Activated T-helper 2 cell treated with anti-CD3 and anti-CD28 coated beads, Interferon-gamma antibody, Interleukin-2, Interleukin-4, amounts not matched to agents 10 μg/mL and 5 μg/mL and 100 μg/mL, durations not matched to agents 14 hours and 24 hours and 36 hours (primary cell): ENCODE measurements at places on chromosomes 5 and 9.

DNA sequence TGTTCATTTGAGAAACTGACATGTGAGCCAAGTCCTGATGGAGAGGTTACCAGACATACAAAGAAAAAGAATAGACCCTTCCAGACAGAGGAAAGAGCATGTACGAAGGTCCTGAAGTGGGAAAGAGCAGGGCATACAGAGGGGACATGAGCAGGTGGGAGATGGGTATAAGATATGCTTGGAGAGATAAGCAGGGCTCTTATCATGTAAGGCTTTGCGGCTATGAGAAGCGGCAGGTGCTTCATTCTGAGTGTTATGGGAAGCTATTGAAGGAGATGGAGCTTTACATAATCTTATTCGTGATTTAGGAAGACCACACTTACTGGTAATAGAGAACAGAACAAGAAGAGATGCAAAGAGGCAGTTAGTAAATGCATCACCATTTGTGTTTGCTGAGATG is 417.1 kb downstream of the EBF1 start:
- DNase-seq = no peak

DNA sequence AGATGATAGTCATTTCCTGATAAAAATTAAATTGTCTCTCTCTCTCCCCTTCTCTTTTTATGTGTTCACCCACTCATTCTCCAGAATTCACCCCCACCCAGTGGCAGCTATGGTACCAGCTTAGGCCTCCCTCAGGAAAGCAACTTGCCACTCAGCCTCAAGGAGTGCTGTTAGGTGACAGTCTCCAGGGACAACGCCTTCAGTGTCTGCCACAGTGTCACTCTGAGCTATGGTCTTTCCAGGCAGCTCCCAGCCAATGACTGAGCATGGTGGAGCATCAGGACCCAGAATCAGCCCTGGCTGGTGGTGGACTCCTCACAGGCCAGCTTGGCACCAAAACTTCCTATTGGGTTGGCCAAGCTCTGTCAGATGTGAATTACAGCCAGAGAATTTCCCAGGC is 140.9 kb upstream of the PIK3R1 start:
- DNase-seq = no peak

DNA sequence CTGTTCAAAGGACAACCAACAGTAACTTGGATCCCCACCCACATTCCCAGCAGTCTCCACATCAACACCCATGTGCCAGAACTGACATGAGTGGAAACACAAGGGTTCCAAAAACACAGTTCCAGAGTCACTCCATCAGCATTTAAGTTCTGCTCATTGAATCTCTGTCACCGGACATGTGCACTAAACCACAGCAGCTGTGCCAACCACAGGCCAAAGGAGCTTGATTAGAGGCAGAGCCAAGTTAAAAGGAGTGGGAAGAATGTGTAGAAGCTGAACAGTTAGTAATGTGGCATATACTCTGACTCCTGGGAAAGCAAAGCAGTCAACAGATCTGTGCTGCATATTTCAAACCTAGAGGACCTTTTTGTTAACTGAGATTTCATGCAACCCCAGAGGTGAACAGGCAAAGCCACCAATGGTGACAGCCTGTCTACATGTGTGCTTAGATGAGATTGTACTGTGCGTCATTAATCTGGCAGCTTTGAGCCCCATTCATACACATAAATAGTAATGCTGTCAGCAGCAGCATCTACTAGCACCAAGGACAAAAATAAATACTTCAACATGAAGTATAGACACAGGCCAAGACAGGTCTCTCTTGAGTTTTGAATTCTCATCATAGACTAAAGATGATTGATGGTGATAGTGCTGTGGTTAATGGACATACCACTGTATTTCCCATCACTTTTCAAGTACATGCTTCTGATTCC is 16.4 kb upstream of the FST start:
- no peak for DNase-seq

GRCh38 chr5:127660047-127660733 is 11.3 kb downstream of the CTXN3 start:
- no peak for DNase-seq

GRCh38 chr9:71036501-71036900 is 84.9 kb downstream of the TRPM3 start:
- DNase-seq = no peak

DNA sequence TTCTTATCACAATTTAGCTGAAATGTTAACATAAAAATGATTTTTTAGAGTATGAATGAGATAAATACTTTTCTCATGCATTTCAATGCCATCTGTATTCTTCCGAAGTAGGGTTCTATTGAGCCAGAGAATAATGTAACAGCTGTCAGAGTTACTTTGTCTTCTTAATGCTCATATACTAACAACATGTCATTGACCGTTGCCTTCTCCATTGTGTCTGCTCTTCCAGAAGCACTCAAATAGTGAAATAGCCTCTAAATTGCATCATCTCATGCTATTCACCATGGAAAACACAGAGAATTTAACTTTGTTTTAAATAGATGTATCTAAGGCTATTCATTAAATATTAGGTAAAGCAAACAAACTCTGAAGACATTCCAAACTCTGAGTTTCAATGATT is 1875.9 kb upstream of the CDH9 start:
- no peak for DNase-seq
